ENCODE measurements at places on chromosomes 16 and 17.

DNA sequence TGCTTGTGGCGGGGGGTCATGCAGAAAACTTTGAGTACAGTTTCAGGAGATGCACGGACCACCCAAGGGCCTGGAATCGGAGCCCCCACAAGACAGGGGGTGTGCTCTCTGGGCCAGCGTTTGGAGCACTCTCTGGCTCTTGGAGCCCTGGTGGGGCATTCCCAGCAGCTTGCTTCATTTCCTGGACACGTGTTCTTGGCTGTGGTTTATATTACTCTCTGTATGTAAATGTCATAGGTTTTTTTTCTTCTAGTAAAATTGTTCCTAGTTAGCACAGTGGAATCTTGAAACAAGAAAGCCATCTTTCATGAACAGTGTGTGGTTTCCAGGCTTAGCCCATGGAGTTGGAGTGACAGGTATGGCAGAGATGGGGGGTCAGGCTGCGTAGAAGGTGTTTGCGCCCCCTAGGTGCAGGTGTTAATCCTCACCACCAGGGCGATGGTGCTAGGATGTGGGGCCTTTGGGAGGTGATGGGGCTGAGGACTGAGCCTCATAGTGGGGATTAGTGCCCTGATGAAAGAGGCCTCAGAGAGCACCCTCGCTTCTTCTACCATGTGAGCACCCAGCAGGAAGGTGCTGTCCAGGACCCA is 79.8 kb downstream of the JPH3 start:
- peak; percentile 39 for DNase-seq

GRCh38 chr16:1812732-1813163 is 13.9 kb downstream of the HAGH start:
- peak; percentile 44 for DNase-seq

DNA sequence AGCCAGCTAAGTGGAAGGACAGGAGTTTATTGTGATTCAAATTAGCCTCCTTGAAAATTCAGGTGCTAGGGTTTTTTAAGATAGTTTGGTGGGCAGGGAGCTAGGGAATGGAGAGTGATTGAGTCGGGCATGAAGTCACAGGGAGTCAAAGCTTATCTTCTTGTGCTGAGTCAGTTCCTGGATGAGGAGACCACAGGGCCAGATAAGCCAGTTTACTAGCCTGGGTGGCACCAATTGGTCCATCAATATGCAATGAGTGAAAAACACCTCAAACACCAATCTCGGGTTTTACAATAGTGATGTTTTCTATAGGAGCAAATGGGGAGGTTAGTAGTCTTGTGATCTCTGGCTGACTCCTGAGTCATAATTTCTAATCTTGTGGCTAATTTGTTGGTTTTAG is 165.1 kb downstream of the ABCC12 start:
- no peak for DNase-seq

DNA sequence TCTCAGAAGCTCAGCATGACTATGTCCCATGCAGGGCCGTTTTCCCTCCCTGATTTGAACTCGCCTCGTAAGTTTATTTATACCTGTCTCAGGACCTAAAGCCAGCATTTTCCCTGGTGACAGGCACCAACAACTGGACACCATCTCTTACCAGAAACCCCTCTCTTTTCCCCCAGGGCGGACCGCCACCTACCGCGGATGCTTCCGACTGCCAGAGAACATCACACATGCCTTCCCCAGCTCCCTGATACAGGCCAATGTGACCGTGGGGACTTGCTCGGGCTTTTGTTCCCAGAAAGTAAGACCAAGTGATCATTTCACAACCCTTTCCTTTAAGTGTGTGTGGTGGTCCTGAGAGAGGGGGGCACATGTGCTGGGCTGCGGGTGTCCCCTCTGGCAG is 24.7 kb downstream of the WSCD1 start:
- DNase-seq, result no peak

- no peak for DNase-seq
These were observed 154.1 kb upstream of the SOX9 start for GRCh38 chr17:71966459-71967313.

DNA sequence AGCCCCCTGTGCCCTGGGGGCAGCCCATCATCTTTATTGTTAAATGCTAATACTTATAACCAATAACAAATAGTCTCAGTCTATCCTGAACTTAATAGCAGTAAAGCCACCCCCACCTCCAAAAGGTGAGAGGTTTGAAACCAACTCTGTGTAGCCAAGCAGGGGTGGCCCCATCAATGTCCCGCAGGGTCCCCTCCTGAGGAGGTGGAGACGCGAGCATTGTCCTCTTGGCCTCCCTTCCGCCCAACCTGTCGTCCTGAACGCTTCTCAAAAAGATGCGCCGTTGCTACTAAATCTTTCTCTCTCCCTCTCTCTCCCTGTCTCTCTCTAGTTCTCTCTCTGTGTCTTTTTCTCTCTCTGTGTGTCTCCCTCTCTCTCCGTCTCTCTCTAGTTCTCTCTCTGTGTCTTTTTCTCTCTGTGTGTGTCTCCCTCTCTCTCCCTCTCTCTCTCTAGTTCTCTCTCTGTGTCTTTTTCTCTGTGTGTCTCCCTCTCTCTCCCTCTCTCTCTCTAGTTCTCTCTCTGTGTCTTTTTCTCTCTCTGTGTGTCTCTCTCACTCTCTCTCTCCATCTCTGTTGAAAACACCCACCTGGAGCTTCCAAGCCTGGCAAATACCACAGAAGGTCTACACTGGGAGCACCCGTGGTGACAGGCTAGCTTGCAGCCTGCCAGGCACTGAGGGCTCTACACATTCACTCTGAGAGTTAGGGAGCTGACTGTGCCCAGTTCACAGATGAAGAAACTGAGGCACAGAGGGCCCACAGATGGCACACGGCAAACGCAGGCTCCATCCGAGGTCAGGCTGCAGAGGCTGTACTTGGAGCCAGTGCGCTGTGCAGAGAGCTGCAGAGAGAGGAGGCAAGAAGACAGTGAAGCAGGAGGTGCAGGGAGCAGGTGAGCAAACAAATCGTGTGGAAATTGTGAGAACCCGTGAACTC is 185.9 kb downstream of the C16orf95 start:
- DNase-seq, result no peak

DNA sequence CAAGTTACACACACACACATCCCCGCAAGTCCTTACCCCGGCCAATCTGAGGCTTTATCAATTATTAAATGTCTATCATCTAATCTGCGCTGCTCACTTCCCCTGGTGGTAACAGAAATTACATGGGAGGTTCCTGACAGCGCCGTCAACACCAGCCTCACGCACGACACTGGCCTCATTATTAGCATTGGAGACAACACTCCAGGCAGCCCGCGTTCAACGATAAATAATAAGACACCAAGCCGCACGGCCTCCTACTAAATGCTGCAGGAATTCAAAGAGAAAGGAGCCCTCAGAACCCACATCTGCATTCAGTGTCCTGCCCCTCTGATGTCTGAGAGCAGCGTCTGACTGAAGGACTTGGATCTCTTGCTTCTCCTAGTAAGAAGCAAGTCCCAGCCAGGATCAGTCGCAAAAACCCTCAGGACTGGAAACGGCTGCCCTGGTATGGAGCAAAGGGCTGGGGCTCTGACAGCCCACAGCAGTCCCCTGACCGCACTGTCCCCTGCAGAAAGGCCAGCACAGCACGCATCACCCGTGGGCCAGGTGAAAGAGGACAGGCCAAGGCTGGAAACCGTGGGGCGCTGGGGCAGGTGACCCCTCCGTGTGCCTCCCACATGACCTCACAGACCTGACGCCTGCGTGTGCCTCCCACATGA is 7.6 kb upstream of the RPH3AL start:
- DNase-seq, result no peak

DNA sequence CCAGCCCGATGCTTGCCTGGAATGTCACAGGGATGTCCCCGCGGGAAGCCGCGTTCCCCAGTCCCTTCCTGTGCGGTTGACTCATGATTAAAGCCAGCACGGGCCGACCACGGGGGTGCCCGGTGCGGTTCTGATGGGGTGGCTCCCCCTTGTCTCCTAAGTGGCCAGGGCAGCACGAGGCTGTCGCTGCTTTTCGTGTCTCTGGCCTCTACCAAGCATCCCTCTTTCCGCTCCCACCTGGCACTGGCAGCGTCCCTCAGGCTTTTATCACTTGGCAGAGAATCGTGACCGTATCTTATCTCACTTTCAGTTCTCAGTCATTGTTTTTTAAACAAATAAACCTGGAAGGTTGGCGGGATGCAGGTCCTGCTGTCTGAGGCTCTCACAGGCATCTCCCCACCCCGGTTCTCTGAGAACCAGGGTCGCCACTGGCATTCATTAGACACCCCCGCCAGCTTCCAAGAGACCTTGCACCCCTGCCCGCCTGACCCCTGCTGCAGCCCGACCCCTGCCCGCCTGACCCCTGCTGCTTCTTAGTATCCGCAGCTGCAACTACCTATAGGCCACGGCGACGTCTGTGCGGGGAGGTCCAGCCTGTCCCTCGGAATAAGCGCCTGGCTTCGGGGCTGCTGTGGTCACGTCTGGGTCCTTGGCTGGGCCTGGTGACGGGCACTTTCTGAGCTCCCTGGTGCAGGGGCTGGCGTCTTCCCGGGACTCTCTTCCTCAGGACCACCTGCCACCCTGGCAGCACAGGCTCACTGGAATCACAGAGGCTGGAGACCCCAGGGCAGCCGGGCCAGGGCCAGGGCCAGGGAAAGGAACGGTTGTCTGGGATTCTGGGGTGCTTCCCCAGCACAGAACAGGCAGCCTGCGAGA is 7.5 kb downstream of the C1QTNF8 start:
- DNase-seq, result no peak

- no peak for DNase-seq
These were observed 3.6 kb downstream of the IRF8 start for GRCh38 chr16:85902366-85903155.

- no peak for DNase-seq
These were observed 200.1 kb upstream of the GSE1 start for GRCh38 chr16:85412911-85413520.

- DNase-seq, result no peak
These were observed 45.3 kb downstream of the REXO5 start for GRCh38 chr16:20851601-20852000.

- no peak for DNase-seq
These were observed 4.9 kb downstream of the NR1D1 start for GRCh38 chr17:40095351-40095943.

- DNase-seq, result peak; percentile 98
These were observed 57.3 kb upstream of the BCO1 start for GRCh38 chr16:81181013-81181720.

DNA sequence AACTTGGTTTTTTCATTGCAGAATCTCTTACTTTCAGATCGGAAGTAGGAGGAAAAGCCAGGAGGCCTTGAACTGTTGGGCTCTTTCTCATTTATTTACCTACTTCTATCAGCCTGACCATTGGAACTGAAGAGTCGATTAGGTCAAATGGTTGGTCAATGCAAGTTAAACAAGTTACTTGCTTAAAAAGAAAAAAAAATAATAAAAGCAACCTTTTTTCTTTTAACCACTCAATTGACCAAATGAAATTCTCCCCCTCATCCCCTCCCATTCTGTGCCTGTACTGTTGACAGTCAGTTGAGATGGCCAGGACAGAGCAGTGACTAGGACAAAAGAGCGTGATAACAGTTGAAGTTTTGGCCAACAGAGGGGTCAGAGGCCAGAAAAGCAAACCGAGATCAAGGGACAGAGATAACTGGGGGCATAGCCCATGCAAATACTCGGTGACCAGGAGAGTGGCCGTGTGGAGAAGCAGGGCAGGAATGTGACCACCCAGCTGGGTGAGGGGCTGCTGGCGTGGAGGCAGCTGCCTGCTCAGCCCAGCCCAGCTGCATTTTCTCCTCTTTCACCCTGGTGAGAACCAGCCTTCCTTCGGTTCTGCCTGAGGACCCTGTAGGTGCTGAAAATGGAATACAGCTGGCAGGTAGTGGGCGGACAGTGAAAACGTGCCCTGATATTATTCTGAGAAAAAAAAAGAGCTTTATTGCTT is 72.2 kb downstream of the HS3ST3B1 start:
- no peak for DNase-seq

GRCh38 chr16:76303637-76304314 is 26.6 kb downstream of the CNTNAP4 start:
- DNase-seq, result no peak

Data from NT2/D1 (cell line).